Effector CD4-positive, alpha-beta T cell (primary cell): ENCODE measurements at places on chromosomes 7 and 10.

- DNase-seq: no peak
Measured at GRCh38 chr7:94933256-94933990, 26.0 kb downstream of the PPP1R9A start.

GRCh38 chr7:116227678-116228239 is 17.4 kb downstream of the TES start:
- no peak for DNase-seq

DNA sequence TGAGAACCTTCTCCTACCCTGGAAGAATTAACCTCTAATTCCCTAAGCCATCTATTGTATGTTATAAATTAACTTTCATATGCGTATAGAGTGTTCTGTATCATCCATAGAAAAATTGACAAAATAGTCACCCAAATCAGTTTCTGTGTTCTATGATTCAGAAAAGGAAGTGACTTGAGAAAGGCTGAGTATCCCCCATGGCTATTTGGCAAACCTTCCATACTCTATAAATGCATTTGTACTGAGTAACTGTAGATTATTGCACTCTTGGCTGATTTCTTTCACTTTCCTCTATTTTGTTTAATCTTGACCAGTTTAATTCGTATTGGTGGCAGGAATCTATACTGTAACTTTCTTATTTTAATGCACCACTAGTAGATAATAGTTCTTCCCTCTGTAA is 182.2 kb downstream of the HTR7 start:
- DNase-seq: no peak

GRCh38 chr10:30438021-30438850 is 4.3 kb downstream of the MAP3K8 start:
- no peak for DNase-seq

GRCh38 chr7:70334871-70335270 is 736.6 kb downstream of the AUTS2 start:
- DNase-seq: no peak

DNA sequence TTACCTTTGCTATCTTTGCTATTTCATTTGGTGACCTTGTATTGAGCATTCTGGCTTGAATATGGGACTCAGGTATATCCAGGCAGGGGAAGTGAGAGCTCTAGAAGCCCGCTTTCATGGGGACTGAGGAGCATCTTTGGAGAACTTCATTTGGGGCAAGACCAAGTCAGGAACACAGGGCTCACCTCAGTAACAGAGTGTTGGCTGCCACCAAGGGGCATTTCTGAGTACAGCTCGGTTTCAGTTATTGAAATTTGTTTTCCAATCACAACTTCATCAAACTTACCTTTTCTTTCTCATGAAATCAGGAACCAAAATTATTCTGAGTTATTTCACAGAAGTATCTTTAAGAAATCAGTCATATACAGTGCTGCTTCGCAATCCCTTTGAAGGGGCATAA is 337.2 kb downstream of the C7orf25 start:
- no peak for DNase-seq

DNA sequence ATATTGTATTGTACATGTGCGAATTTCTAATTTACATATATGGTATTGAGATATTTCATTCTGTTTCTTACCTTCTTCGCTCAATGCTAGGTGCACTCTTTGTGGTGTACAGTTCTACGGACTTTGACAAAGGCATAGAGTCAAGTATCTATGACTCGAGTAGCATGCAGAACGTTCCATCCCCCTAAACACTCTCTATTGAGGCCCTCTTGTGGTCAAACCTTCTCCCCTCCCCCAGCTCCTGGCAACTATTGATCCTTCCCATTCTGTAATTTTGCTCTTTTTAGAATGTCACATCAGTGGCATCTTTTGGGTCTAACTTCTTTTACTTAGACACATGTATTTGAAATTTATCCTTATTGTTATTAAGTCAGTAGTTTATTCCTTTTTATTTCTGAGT is 30.7 kb upstream of the GDF10 start:
- no peak for DNase-seq

DNA sequence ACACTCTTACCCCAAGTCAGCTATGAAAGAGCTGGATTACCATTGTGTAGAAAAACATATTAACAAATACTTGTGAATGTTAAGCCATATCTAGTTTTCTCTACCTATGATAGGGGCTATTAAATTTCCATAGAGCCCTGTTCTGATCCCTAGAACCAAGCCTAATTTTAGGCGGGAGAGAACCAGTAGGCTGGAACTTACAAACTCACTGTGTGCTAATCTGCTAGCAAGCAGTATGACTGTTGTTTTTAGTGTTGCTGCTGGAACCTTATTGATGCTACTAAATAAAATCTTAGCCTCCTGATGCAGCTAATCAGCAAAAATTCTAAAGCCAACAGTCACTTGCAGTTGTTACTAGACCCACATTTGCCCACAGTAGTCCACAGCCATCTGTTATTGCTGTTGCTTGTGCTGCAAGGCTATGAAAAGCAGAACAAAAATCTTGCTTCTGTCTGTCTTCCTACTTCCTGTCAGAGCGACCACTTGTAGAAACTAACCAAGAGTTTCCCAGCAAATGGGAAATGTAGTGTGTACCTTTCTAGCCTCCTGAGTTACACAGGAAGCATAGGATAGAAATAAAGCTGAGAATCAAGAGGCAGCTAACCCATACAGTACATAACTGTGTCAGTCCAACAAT is 368.4 kb downstream of the ARL4A start:
- no peak for DNase-seq

- no peak for DNase-seq
Measured at GRCh38 chr7:132511921-132512320, 64.3 kb downstream of the PLXNA4 start.

GRCh38 chr7:47327698-47328391 is 254.1 kb downstream of the TNS3 start:
- DNase-seq: no peak

GRCh38 chr10:7687228-7687907 is 15.7 kb upstream of the ITIH2 start:
- DNase-seq: peak; percentile 57

DNA sequence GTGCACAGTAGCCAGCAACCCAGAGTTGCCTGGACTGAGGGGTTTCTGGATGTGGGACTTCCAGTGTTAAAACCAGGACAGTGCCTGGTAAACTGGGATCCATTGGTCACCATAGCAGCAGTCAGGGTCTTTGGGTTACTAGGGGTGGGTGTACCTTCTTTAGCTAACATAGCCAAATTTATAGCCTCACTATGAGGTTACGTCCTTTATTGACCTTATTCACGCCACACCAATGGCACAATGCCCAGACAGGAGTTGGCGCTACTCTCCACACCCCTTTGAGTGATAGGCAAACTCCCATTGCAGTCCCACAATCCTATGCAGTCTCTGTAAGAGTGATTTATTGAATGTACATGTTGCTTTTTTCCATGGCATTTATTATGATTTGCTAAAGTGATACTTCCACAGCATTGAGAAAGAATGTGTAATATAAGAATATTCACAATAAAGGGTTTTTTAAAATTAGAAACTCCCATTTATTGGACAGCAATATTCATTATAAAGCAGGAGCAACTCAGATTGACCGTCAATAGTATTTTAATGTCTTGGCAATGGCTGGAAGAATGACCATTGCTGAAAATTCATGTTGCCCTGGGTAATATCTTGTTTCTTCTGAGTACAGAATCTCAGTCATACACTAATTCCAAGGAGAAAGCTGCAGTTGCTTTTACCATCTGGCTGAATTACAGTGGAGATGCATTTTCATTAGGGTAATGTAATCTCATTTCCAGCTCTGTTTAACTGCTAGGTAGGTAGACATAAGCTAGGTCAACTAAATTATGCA is 26.1 kb downstream of the IFIT5 start:
- DNase-seq: no peak

DNA sequence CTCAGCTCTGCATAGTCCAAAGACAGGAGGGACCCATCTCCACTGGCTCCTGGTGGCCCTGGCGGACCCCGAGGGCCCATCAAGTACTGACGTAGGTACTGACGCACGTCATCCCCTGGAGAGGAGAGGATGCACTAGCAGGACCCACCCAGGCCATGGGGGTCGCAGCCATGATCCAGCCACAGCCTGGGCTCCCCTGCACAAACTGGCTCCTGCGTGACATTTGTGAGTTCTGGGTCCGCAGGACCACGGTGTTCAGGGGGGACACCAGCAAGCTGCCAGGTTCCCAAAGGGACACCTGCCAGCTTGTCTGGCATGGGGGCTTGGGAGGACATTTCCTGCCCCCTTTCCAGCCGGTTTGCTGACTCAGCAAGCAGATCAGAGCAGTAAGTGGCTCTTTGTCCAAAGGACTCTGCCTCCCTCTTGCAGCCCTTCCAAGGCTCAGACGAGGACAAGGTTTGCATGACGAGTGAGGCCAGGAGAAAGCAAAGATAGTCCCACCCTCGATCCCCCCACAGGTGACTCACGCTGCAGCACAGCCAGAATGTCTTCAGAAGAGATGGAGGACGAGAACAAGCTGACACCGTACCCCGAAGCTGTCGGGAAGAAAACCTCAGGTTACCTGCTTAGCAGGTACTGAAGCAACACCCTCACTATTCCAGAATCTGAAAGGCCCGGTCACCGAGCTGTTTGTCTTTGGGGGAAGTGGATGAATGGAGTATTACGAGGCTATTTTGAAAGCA is 49.0 kb downstream of the COL17A1 start:
- no peak for DNase-seq

DNA sequence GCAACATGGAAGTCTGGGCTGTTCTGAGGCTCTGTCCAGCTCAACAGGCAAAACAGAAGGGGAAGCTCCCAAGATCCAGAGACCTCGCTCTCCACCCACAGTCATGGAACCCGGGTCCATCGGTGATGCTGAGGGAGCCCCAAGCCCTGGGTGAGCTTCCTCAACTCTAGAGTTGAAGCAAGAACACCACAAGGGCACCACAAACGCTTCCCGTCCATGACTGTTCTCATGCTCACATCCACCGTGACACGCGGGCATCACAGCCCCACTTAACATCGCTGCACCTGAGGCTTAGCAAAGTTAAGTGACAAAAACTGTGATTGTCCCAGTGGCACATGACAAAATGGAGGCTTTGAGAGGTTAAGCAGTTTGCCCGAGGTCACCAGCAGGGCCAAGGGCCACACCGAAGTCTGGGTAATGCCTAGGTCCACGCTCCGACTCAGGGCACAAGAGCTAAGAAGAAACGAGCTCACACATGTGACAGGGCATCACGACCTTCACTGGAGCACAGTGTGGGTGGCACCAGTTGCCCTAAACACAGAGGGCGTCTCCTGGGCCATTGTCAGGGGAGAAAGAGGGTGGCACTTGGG is 110.6 kb downstream of the OAT start:
- no peak for DNase-seq

GRCh38 chr10:127734753-127735152 is 2.2 kb upstream of the FOXI2 start:
- no peak for DNase-seq

DNA sequence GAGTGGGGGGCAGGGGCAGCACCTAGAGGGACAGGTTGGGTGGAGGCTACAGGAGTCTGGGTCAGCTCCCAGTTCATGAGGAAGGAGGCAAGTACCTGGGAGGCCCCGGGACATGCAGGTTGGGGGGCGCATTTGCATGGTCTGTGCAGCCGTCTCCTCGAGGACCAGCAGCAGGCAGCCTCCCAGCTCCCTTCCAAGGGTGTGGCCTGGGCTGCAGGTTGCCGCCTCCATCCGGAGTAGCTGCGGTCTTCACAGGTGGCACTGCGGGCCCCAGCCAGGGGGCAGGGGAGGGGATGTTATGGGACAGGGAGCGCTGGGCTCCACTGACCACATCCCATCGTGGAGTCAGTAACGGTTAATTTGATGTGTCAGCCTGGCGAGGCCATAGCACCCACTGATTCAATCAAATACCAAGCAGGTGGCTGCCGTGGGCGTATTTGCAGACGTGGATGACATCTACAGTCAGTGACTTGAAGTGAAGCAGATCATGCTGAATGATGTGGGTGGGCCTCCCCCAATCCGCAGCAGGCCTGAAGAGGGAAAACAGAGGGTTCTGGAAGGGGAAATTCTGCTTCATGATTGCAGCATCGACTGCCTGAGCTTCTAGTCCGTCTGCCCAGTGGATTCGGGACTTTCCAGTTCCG is 81.6 kb downstream of the PRKAG2 start:
- peak; percentile 40 for DNase-seq

GRCh38 chr10:64113792-64114191 is 592.6 kb downstream of the REEP3 start:
- DNase-seq: no peak

DNA sequence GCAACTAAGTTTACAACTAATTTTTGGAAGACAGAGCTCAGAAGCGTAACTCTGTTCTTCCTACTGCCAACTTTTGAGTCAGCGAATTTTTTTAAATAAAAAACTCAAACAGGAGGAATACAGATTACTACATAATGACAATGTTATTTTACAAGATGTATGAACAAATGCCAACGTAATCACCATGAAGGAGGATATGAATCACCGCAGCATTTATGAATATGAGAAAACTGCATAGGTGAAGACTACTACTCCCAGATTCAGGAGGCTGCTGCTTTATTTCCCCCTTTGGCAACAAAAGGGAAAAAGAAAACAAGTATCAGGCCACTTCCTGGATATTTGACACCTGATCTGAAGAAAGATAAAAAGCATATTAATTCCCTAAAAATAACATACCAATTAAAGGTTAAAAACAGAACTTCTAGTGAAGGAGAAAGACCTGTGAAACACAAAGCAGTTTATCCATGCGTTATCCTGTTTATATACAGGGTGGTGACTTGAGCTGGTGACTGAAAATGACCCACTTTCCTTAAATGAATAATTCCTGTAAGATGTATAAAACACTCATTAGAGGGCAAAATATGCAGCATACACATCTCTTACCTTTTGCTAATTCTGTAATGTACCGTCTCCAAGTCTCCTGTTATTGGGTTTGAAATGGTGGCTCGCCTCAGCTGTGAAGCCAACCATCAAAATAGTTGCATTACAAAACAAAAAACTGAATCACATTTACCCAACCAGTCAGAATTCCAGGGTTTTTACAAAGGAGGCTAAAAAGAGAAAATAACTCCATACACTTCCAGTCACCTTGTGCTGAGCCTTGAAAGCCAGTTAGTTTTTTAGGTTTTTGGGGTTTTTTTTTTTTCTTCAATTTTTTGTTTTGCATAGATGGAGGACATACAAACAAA is 52.0 kb downstream of the P4HA1 start:
- no peak for DNase-seq

GRCh38 chr10:74008212-74008731 is 10.4 kb downstream of the VCL start:
- no peak for DNase-seq

- DNase-seq: no peak
Measured at GRCh38 chr10:124736491-124737136, 7.6 kb downstream of the FAM53B start.

DNA sequence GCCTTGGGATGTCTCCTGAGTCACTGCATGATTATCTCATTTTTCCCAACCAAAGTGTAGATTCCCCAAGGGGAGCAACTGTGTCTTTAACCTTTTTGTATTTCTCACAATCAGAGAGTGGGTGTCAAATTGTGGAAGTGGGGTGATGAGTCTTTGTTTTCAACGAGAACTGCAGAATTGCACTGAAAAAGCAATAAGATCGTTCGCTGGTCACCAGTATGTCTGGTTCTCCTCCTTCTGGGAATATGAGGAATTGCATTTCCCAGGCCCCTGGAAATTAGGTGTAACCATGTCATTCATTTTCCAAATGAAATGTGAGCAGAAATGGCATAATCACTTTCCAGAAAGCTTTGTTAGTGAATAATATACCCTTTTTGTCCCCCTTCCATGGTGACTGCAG is 326.9 kb downstream of the GPAM start:
- no peak for DNase-seq
